ENCODE measurements at places on chromosomes 5 and 9. TPM values are rescaled to one million over a fixed set of nuclear protein-coding genes. Genes with fewer than 3 reads are reported as not detected.

The TSLP gene
- total RNA-seq: not detected

The CHSY3 gene
- 0.07 TPM for total RNA-seq

The PTGS1 gene
- 1.6 TPM for total RNA-seq

The DIPK1B gene
- total RNA-seq: 6.1 TPM

The PCDH12 gene
- total RNA-seq: not detected

The RBM27 gene
- total RNA-seq: 13.7 TPM

The TCF7 gene
- total RNA-seq: 10.2 TPM

The WNT8A gene
- not detected for total RNA-seq

All from A549 treated with AZD2906 at 1 μM for 4 hours (cell line).